ENCODE measurements at places on chromosomes 1 and 21. TPM values are rescaled to one million over a fixed set of nuclear protein-coding genes. Genes with fewer than 3 reads are reported as not detected.

Gene CSMD2
- total RNA-seq: not detected

Gene SUCO
- 12.4 TPM for total RNA-seq

Gene C8A
- total RNA-seq: not detected

Gene FCGR3A
- not detected for total RNA-seq

Gene PRAMEF26
- not detected for total RNA-seq

Gene CNR2
- total RNA-seq: not detected

Gene RNU1-1
- 5,262 TPM for total RNA-seq

Gene SPRR2E
- 3.7 TPM for total RNA-seq

Gene MIA3
- 30.3 TPM for total RNA-seq

Gene BTG3
- total RNA-seq: 32.9 TPM

Gene RIPK4
- total RNA-seq: 35.5 TPM

Gene ZFP69B
- 1.6 TPM for total RNA-seq

Gene PDC
- total RNA-seq: not detected

Gene DIPK1A
- total RNA-seq: 8.7 TPM

Gene RXFP4
- not detected for total RNA-seq

Gene BEND5
- not detected for total RNA-seq

Gene CYP4A22
- not detected for total RNA-seq

Gene CD160
- total RNA-seq: not detected

Gene SYNC
- total RNA-seq: 7.6 TPM

Gene RGS16
- total RNA-seq: 3.7 TPM

Gene MAP10
- total RNA-seq: 0.38 TPM
